ENCODE measurements at places on chromosomes 1 and 21.

GRCh38 chr1:192133350-192133926 is 24.8 kb upstream of the RGS18 start:
- no peak for DNase-seq

DNA sequence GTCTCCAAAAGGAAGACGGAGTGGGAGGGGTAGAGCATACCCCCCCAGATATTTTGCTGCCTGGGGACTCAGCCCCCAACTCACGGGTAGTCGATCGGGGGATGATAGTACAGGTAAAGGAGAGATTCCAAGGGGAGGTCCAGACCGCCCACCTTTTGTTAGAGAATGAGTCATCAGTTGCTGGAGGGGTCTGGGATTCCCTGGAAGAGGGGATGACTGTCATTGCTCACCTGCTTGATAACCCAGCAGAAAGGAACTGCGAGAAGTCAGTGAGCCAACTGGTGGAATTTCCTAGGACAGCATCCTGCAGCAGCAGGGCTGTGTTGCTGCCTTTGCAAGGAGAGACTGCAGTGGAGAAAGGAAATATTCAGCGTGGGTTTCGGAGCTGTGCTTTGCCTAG is 64.4 kb downstream of the MACF1 start:
- no peak for DNase-seq

- no peak for DNase-seq
These were observed 451.2 kb downstream of the USP25 start for GRCh38 chr21:16181018-16181417.

DNA sequence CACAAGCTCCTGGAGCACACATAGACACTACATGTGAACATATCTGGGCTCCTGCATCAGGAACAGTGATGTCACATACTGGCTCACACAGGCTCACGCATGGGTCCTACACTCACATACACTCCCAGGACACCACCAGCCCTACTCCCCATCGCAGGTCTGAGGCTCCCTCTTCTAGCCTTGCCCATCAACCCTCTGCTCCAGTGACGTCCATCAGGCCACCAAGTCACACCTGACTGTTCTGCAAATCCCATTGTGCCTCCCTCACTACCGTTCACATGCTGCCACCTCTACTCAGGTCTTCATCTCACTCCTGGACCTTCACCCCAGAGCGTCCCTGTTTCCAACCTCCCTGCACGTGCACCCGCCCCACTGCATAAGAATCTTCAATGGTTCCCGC is 18.1 kb downstream of the TFAP2E start:
- DNase-seq = no peak

DNA sequence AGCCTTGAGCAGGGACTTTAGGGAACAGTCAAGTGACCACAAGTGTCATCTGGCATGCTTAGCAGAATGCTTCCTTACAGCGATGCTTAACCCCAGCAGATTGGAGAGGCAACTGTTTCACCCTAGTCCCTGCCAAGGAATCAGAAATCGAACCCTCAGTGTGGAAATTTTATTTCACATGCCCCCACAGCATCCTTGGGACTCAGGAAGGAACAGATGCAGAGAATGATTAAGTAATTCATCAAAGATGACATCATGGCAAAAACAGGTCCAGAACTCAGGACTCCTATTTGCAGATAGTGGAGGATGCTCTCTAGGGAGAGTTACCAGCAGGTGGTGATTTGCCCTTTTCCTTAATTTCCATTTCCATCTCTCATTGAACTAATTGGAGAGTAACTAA is 333.0 kb upstream of the KAZN start:
- DNase-seq = no peak

DNA sequence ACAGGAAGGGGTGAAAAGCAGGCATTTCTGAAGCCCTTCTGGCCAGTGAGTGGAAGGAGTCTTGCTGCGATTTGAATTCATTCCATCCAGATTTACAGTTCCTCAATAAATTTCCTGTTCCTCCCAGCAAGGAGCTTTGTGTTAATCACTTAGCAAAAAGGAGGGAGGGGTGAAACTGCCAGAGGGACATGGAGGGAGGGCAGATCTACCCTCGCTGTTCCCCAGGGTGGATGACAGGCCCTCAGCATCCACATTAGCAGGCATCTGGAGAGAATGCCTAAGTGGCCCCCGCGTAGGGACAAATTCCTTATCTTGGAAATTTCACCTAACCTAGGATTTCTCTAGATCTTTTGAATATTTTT is 1.2 kb downstream of the ETV3 start:
- no peak for DNase-seq

DNA sequence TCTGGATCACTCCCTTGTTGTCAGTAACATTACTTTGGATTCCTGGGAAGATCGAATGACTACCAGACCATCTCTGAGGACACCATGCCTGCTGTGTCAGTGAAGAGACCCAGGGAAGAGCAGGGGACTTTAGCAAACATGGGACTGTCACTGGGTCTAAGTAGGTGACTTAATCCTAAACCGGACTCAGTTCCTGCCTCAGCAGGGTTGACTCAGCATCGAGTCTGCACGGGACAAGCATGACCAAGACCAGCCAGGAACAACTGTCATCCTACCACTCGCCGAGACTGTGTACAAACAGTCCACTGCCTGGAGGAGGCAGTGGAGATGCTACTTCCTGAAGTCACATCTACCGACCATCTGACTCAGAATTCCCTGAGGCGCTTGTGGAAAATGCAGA is 53.2 kb upstream of the RAB4A start:
- DNase-seq = no peak

DNA sequence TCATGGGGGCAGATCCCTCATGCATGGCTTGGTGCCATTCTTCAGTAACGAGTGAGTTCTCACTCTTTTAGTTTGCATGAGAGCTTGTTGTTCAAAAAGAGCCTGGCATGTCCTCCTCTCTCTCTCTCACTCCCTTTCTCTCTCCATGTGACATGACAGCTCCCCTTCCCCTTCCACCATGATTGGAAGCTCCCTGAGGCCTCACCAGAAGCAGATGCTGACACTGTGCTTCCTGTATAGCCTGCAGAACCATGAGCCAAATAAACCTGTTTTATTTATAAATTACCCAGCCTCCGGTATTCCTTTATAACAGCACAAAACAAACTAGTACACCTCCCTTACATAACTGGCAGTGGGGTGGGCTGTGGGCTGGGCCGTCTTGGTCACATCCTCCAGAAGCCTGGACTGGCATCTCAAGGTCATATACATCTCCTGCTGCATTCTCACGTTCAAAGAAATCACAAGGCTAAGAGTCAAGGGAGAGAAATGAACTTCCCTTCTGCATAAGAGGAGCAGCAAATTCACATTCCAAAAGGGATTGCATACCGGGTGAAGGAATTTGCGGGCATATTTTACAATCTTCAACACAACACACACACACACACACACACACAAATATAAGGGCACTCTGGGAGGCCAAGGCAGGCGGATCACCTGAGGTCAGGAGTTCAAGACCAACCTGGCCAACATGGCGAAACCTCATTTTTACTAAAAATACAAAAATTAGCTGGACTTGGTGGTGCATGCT is 2.3 kb upstream of the CCSAP start:
- DNase-seq = no peak

DNA sequence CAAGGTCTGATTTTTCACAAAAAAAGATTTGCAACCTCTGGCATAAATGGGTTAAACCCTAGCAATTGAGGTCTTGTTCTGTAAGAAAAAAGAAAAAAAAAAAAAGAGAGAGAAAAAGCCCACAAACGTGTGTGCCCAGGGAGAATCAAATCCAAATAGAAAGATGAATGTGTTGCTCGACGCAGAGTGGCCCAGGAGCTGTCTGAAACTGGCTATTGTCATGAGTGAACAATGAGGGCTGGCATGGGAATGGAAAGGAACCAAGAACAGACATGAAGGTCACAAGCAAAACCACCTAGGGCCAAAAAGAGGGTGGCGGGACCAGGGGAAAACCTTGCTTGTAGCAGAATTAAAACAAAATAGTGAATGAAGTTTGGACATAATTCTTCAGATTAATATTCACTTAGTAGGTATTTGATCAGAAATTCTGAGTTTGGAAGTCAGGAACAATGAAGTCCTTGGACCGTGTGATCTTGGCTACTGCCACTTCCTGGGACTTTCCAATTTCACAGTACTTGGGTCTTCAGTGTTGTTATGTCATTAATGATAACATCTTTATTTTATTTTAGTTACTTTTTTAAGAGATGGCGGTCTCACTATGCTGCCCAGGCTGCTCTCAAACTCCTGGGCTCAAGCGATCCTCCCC is 3.1 kb downstream of the ENO1 start:
- no peak for DNase-seq

GRCh38 chr1:10082785-10083479 is 50.2 kb downstream of the UBE4B start:
- no peak for DNase-seq

DNA sequence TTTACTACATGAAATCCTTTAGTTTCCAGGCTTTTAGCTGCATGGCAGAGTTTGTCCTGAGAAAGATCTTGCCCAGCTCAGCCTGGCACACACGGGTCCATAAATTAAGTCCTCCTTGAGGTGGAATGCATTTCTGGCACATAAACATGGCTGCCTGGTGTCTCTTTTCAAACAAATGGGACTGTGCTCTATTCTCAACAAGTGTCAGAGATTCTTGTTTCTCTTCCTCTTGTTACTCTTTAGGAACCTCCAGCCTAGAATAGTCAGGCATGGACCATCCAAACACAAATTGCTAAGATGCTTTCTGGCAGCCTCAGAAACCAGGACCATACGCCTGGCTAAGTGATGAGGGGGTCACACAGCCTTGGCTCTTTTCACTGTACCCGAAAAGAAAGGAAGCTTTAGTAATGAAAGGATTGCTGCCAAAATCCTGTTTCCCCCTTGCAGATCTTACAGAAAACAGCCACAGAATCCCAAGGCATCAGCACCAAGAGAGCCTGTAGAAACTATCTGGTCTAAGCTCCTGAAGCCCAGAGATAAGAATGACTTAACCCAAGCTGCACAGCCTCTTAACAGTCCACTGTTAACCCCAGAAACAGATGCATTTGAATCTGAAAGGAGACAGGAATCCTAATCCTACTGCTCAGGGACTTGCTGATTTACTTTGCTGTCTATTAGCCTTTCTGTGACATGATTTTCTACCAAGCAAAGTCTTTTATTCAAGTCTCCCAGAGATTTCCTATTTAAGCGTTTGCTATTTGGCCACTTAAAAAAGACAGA is 31.9 kb upstream of the NRDC start:
- DNase-seq = no peak

GRCh38 chr1:119829625-119830024 is 18.4 kb upstream of the REG4 start:
- no peak for DNase-seq
